CD4-positive, alpha-beta T cell treated with Interleukin-1 beta for 1 hour (primary cell): ENCODE measurements at places on chromosomes 5 and 9.

DNA sequence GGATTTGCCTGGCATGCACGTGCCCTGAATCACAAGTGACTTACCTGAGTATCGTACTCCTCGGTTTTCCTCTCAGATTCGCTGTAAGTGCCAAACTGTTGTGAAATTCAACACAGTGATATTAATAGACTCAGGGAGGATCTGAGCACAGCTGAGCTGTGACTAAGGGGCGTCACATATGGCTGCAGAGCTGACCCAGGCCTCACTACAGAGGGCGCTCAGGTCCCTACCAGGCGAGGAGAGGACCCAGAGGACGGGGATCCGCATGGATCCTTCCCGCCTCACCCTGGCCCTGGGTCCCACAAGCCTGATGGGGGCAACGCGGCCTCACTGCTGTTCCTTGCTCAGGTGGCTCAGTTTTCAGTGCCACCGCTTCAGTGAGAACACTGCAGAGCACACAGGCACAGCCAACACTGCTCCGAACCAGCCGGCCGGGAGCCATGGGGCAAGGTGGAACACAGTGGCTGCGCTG lies 20.1 kb downstream of the CLPTM1L start:
- no peak for DNase-seq

- DNase-seq, result no peak
Observed at GRCh38 chr5:52870448-52870847, 82.7 kb downstream of the ITGA1 start.

DNA sequence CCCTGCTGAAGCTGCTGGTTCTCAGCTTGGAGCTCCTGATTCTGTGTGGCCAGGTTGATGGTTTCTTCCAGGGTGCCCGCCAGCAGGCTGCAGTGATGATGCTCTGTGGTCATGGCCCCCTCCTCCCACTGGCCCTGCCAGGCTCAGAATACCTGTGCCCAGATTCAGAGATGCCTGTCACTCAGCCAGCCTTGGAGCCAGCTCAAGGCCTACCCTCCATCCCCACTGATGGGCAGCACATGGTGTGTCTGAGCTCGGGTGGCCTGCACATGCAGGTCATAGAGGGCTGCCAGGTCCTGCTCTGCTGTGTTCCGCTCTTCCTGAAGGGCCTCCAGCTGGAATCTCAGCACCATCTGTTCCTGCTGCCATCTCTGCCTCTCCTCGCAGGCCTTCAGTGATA lies 5.4 kb downstream of the SLC35A4 start:
- no peak for DNase-seq

- no peak for DNase-seq
Observed at GRCh38 chr5:149939546-149939945, 5.0 kb downstream of the PDE6A start.

DNA sequence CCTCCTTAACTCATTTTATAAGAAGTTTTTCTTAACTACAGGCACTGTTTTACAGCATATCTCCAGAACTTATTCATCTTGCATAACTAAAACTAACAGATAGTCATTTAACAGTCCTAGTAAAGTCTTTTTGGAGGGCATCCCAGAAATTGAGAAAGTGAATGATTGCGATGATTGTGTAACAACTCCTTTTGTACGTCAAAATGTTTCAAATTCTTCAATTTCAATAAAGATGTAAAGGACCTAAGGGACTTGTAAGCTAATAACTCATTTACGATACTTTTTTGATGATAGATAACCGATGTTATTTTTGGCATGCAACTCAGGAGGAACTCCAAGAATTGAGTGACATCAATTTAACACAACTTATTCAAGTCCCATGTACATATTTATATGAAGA lies 42.7 kb downstream of the SVEP1 start:
- DNase-seq, result no peak

DNA sequence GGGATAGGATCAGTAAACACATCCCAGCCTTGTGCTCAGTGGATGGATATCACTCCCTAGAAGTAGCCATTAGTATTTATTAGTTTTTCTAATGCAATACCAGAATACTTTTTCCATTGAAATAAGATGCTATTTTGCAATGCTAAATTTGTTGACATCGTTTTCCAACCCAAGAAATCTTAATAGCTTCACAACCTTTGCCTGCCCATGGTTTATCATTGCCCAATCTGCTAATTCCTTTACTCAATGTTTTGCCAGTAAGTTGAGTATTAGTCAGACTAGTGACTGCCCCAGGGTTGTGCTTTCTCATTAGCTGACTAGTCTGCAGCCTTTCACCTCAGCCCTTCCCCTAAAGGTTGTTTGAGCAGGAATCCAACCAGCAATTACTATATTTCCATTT lies 62.9 kb downstream of the NREP start:
- no peak for DNase-seq

DNA sequence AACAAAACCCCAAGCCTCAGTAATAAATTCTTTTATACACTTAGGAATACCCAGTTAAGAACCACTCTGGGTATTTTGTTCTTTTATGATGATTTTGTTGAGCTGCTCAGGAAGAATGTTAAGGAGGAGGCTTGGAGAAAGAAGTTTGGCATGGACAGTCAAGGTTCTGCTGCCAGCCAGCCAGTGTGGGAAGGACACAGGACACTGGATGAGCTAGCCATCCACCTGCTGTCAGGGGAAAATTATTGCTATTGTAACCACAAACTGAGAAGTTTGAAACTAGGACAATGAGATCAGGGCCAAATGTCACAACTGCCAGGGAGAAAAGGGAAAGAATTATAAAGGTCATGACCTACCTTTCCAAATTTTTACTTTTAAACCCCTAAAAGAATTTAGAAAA lies 25.9 kb upstream of the ADAMTSL1 start:
- DNase-seq, result no peak

DNA sequence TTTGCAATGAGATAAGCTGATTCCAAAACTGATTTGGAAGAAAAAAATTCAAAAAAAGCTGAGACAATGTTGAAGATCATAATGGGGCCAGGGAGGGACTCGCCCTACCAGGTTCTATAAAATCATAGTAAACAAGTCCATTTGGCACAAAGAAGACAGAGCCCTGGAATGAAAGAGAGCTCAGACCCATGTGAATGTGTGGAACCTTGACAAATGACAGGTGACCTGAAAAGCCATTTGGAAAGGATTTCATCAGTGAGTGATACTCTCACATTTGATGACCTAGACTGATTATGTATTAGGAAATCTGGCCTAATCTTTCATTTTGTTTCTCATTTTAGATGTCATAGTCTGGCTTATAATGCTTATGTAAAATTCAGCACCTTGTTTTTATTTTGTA lies 26.8 kb downstream of the SPTAN1 start:
- no peak for DNase-seq

DNA sequence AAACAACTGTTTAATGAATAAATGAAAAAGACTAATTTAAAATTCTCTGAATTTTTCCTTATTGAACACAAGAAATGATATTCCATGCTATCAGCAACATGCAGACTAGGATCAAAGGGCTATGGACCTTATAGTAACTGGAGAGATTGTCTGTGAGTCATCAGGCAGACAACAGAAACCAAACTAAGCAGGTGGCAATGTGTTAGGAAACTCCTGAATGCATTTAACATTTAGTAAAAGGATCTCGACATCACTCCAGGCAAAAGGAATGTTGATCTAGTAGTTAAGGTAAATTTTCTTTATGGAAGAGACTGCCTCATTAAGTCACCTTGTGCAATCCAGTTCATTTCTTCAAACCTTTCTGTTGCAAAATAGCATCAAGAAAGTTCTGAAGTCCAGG lies 58.4 kb downstream of the ARL15 start:
- no peak for DNase-seq

GRCh38 chr5:104612005-104612404 lies 1049.4 kb upstream of the NUDT12 start:
- no peak for DNase-seq

GRCh38 chr5:118722122-118723020 lies 266.0 kb downstream of the DTWD2 start:
- no peak for DNase-seq

DNA sequence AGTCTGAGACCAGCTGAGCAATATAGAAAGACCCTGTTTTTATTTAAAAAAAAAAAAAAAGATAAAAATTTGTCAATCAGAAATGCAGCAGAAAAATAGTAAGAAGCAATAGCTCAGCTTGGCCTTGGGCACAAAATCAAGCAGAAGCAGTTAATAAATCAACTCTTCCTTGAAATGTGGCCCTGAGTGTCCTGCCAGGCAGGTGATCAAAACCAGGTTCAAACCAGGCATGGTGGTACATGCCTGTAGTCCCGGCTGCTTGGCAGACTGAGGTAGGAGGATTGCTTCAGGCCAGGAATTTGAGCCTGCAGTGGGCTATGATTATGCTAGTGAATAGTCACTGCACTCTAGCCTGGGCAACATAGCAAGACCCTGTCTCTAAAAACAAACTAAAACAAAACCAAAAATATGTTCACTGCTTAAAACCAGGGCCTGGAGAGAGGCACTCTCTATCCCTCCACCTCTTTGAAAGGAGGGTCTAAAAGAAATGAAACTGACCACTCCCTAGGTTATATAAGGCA lies 27.9 kb upstream of the KLF9 start:
- no peak for DNase-seq

DNA sequence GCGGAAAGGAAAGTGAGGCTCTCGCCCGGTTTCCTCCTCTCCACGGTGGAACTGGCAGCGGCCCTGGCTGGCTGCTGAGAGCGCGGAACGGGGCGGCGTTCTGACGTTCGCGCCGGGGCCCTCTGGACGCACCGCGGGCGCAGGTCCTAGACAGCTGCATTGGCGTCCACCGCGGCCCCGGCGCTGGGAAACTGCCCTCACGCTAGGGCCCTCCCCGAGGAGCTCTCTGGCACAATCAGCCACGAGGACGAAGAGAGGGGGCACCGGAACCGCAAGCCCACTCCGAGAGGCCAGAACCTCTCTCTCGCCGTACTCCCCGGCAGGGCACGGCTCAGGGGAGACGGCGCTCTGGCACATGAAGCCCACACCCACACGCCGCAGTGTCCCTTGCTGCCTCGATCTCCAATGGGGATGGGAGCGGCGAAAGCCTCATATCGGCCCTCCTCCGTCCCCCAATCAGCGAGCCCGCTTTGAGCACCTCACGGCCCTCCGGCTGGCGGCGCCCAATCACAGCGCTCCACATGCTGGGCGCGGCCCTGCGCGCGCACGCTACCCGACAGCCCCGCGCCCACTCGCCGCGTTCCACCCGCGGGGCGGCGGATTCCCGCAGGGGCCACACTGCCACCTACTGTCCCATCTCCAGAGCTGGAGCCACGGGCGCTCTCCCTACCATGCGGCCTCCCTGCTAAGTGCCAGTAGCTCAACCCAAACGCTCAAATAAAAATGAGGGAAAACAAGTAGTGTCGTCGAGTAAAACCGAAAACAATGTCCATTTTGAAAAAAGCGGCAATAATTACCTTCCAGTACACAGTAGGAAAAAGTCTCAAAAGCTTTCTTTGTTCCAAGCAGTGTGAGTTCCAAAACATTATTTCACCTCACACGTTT lies 11.8 kb downstream of the MRPS27 start:
- peak; percentile 96 for DNase-seq
